ENCODE measurements at places on chromosomes 11 and 22.
A peak's percentile ranks its signal among the peaks of the same experiment; 100 is the strongest.

GRCh38 chr22:44575381-44576268, 77.6 kb upstream of the RTL6 start:
- DNase-seq, result no peak

DNA sequence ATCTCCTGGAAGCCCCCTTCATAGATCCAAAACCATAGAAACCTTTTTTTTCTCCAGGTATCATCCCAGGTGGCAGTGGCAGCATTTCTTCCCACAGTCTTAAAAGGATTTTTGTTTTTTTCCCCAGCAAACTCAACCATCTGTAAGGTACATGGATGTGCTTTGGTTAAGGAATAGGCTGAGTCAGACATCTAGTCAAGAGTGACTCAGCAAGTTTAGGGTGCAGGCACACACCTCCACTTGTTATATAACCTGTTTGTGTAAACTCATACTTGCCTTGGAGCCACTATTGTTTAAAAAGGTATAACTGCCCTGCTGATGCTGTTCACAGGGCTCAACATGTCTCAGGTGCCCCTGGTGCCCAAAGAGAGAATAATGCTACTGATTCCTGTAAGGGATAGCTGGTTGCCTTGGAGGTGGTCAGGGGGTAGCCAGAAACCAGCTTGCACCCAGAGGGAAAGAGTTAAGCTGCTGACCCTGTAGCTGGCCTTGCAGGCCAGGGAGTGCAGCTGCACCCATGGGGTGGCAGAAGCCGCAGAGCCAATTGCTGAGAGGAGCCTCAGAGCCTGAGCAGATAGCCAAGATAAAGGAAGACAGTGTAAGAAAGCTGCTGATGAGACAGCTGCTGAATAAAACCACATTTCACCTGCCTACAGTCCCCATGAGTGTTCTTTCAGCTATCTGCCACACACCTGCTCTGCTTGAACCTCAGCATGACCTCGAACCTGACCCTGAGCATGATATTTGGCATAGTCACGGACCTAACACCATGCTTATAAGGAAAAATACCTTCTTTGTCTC, 1726.1 kb upstream of the RAG2 start:
- no peak for DNase-seq

- no peak for DNase-seq
Observed at GRCh38 chr11:70883973-70884623, 368.3 kb downstream of the SHANK2 start.

DNA sequence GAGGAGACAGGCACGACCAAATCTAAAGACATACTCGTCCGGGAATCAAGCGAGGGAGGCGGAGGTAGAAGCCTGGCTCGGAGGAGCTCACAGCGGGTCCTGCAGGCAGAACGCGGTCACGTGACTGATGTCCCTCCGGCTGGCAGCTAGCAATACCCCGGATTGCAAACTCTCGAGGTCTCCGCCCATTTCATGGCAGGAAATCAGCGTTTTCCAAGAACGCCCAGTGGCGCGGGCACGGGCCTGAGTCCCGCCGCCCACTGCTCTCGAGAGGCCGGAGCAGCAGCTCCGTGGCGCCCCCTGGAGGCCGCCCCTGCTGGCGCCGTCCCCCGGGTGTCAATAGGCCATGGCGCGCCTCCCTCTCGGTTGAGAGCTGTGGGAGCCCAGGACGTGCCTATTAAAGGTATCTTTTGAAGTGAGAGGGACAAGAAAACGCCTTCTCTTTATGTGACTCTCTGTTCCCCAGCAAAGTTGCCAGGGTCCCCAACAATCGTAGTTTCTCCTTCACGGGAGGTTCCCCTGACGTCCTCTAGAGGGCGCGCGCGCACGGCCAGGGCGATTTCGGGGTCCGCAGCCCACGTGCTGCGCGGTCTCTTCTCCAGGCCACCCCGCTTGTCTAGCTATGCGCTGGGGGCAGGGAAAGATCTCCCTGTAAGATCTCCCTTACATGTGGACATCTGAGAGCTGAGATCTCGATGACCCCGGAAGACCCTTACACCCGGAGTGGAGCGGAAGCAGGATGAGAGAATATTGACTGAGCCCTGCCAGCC, 37.3 kb upstream of the RBFOX2 start:
- peak; percentile 68 for DNase-seq

- no peak for DNase-seq
Observed at GRCh38 chr11:114260483-114260882, 35.7 kb upstream of the NNMT start.

DNA sequence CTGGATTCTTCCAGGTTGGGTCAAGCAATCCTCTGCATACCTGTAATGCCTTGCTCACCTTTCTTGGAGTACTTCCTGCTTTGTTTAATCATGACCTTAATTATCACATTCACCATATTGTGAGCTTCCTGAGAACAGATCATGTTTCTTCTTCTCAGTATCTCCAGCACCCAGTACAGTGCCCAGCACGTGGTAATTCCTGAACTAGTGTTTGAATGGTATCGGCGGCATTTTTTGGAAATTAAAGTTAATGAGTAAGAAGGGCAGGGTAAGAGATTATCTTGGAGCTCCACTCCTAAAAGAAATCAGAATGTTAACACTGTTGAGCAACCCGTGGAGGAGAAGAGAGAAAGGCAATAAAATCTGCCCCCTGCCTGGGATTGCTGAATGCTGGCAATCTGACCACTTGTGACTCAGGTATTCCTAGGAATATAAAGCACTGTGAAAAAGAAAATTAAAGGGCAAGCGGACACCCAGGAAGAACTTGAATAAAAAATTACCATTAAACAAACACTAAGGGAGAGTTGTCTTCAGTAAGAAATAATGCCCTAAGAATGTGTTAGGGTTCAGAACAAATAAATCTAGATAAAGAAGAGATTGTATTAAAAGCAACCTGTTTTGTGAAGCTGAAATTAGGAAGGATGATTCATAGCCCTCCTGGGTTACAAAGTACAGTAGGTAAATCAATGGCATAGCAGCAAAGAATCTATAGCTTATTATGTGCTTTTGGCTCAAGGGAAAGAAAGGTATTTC, 92.9 kb downstream of the PDHX start:
- no peak for DNase-seq

DNA sequence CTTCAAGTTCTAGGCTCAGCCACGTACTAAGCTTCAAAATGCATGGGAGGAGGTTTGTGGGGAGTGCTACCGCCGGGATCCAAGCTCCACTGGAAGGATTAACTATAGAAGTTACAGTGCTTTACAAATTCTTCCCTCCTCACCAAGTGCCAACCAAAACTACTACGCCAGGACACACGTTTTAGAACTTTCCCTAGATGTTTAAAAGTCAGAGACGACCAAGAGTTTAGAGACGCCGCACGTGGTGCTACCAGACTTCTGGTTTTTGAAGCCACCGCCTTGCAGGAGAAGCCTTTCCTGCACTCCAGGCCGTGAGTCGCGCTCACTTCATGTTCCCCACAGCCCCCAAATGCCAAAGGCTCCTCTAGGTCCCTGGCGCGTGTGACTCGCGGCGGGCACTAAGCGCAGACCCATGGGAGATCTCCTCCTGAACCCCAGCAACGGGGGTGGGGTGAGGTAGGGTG, 734 bp downstream of the SNU13 start:
- DNase-seq, result no peak

DNA sequence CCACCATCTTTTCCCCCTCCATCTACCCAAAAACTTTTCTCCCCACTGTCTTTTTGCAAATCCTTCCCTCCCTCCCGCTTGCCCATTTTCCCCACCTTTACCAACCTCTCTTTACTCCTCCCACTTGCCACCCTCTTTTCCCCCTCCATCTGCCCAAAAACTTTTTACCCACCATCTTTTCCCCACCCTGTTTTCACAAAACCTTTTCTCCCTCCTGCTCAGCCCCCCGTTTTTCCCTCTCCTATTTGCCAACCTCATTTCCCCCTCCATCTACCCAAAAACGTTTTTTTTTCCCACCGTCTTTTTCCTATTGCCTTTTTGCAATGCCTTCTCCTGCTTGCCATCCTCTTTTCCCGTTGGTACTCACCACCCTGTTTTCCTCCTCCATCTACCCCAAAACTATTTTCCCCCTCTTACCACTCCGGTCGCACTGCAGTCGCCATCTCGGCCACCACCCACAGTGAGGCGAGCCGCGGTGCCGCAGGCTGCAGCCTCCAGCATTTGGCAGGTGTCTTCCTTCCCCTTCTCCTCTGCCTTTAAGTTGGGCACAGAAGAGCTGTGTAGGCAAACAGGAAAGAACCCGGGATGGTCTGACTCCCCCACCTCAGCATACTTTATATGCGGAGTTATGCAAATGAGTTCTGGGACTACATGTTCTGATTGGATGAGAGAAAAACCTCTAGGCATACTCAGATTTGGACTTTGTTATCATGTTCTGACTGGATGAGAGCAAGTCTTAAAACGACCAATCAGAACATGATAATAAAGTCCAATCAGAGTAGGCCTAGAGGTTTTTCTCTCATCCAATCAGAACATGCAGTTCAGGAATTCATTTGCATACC, 121.2 kb upstream of the VPREB1 start:
- no peak for DNase-seq

DNA sequence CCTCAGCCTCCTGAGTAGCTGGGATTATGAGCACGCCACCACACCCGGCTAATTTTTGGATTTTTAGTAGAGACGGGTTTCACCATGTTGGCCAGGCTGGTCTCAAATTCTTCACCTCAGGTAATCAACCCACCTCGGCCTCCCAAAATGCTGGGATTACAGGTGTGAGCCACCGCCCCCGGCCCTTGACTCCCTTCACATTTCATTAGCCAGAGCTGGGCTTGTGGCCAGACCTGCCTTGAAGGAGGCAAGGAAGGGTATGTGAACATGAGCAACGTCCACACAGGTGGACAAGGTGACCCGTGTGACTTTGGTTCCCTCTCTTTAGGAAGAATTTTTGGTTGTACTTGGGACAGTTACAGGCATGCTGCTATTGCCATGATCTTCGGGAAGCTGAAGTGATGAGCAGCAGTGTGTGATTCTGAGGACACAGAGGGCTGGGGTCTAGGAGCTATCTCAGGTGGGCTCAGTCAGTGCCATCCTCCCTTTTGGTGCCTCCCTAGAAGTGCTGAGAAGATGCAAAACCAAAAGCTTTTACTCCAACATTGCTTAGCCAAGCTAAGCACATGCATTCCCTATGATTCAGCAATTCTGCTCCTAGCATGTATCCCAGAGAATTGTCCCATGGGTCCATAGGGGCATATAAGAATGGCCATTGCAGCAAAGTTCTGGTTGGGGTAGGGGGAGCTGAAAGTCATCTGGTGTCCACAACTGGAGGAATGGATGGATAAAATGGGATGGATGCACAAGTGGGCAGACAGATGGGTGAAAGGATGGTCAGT, 6.1 kb downstream of the AP5B1 start:
- no peak for DNase-seq

DNA sequence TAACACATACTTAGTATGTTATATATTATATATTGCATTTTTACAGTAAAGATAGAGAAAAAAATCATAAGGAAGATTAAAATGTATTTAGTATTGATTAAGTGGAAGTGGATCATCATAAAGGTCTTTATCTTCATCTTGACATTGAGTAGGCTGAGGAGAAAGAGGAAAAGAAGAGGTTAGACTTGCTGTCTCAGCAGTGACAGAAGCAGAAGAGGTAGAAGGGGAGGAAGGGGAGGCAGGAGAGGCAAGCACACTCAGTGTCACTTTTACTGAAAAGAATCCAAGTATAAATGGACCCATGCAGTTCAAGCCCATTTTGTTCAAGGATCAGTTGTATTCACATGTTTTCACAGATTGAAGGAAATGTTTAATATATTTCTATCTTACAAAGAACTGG, 69.7 kb downstream of the GAB2 start:
- no peak for DNase-seq

DNA sequence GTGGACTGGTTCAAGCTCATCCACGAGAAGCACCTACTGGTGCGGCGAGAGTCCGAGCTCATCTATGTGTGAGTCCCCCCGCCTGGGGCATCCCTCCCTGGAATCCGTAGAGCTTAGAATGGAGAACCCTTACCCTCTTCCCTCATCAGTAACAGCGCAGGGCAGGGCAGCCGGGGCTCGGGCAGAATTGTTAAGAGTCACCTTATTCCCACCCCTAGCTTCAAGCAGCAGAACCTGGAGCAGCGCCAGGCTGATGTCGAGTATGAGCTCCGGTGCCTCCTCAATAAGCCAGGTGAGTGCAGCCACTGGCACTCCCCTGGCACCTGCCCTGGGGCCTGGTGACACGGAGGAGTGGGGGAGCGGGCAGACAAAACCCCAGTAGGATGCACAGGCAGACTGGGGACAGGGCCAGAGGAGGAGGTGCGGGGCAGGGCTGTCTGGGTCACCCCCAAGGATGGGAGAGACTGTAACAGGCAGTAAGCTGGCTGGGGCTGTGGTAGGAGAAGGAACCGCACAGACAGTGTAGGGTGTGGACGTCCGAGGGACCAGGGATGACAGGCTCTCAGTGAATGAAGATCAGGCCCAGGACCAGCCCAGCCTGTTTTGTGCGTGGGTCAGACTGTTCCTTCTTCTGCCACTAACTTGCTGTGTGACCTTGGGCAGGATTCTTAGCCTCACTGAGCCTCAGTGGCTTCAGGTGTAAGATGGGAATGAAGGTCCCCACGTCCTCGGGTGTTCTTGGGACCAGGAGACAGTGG, 20.4 kb downstream of the C22orf23 start:
- no peak for DNase-seq

GRCh38 chr22:40533712-40534378, 102.7 kb downstream of the MRTFA start:
- DNase-seq, result no peak

- no peak for DNase-seq
Observed at GRCh38 chr22:30128511-30128910, 48.2 kb downstream of the HORMAD2 start.

DNA sequence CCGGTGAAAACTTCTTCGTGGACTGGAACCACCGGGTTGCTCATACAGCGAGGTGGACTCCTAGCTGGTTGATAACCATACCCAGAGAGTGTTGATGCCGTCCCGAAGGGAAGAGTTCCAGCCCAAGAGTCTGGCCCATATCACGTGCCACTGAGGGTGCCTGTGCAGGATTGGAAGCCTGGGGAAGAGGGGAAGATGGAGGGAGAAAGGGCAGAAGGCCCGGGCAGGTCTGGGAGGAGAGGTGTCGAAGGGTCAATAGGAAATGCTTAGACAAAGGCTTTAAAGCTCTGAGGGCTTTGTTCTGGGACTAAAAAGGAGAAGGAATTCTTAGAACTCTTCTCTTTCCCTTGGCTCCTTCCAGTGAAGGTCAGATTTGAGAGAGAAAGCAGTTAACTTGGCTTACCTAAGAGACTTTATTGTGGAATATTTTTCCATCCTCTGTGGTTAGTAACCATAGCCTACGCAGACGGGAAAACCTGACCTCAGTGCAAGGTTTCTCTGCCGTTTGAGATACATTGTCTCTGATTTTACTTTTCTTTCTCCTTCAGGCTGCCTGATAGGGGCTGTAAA, 70.5 kb downstream of the JAM3 start:
- no peak for DNase-seq

DNA sequence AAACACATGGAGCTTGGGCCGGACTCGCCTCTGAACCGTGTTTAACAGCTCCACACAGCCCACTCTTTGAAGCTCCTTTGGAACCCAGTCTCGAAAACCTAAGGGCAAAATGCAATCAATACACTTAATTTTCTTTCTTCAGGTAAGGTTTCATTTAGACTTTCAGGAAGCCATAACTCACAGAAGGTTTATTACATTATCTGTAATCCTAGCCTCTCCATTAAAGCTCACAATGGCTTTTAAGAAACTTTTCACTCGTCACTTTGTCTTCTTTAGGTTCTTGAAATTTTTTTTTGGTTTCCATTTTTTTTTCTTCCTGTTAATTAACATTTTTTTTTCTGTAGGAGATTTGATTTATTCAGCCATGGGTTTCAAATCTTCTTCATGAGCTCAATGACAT, 91.3 kb downstream of the ARL14EP start:
- no peak for DNase-seq

- DNase-seq, result no peak
Observed at GRCh38 chr11:42175203-42175602, 715.8 kb upstream of the LRRC4C start.
